Stimulated activated CD8-positive, alpha-beta memory T cell treated with anti-CD3 and anti-CD28 coated beads, Interleukin-4, amount 100 ng/mL, for 1 hour (primary cell): ENCODE measurements at places on chromosomes 2 and 18.

DNA sequence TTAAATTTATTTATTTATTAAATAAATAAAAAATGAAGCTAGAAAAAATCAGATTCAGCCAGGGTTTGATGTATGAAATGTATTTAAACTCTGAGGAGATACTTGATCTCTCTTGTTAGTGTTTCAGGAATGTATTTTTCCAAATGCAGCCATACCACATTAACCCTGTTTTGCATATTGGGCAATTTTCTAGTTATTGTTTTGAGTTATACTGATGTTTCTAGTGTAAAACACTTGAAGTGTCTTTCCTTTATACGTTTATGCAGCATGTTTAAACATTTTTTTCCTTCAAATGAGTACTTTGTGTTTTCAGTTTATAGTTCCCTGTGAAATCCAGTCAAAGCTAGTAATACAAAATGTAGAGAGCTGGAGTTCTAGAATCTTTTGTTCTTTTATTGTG lies 69.9 kb downstream of the WDR7 start:
- DNase-seq = no peak

- DNase-seq = no peak
Measured at GRCh38 chr2:86143307-86143706, 37.3 kb downstream of the PTCD3 start.

GRCh38 chr2:135409436-135409835 lies 121.6 kb downstream of the ZRANB3 start:
- DNase-seq = no peak

DNA sequence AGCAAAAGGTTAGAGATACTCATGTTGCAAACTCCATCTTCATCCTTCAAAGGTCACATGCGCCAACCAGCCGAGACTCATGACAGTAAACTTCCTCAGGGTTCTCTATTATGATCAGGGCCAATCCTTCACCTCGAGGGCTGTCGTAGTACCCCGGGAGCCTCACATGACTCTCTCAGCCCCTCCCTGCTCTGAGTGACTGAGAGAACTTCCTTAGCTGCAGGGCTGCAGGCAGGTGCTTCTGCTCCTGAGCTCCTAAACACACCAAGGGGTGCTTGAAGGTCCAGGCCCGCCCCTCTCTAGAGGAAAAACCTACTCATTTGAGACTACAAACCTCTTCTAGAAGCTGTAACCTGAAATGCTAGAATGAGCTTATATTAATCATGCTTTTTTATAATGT lies 48.2 kb downstream of the LONRF2 start:
- no peak for DNase-seq

DNA sequence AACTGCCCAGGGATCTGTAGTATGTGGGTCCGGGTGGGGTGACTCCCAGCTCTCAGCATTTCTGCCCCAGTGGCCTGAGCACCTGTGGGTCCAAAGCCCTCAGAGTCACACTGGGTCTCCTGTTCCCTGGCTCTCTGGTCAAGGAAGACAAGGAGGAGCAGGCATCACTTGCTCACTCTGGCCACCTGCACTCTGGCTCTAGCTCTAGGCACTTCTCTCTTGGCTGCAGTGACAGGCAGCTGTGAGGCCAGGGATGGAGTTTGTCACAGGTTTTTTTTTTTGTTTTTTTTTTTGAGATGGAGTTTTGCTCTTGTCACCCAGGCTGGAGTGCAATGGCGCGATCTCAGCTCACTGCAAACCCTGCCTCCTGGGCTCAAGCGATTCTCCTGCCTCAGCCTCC lies 84.6 kb downstream of the HS1BP3 start:
- DNase-seq = no peak
